Thymus (tissue), 14 donors: ENCODE measurements at places on chromosomes 1 and 21. TPM values are rescaled to one million over a fixed set of nuclear protein-coding genes. Genes with fewer than 3 reads are reported as not detected.

FOXD3 gene
- 0.05 TPM for total RNA-seq

GBP7 gene
- 0.05 TPM for total RNA-seq

TRAPPC10 gene
- 22.4 TPM for total RNA-seq

NTMT2 gene
- not detected for total RNA-seq

KISS1 gene
- 0.90 TPM for total RNA-seq

LCE3D gene
- total RNA-seq, result not detected

FMO5 gene
- 0.76 TPM for total RNA-seq

ANKRD65 gene
- total RNA-seq, result 7.9 TPM

RABIF gene
- 7.7 TPM for total RNA-seq

MAP10 gene
- 8.6 TPM for total RNA-seq

DMBX1 gene
- 0.05 TPM for total RNA-seq

SHISA4 gene
- total RNA-seq, result 0.57 TPM

C1orf94 gene
- not detected for total RNA-seq

GJA9 gene
- total RNA-seq, result 0.05 TPM

ERICH3 gene
- total RNA-seq, result 5.2 TPM

- DNase-seq, result no peak
These were observed 54.7 kb upstream of the ZRANB2 start for GRCh38 chr1:71135571-71135970.

DNA sequence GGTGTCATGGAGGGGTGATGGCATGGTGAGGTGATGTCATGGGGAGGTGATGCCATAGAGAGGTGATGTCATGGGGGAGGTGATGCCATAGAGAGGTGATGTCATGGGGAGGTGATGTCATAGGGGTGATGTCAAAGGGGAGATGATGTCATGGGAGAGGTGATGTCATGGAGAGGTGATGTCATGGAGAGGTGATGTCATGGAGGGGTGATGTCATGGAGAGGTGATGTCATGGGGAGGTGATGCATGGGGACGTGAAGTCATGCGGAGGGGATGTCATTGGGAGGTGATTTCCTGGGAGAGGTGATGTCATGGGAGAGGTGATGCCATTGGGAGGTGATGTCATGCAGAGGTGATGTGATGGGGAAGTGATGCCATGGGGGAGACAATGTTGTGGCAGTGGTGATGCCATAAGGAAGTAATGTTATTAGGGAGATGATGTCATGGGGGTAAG is 92.1 kb upstream of the C1orf174 start:
- no peak for DNase-seq

- no peak for DNase-seq
These were observed 715.5 kb downstream of the NCAM2 start for GRCh38 chr21:21713651-21714180.

GRCh38 chr1:198607714-198608113 is 31.1 kb upstream of the PTPRC start:
- no peak for DNase-seq

GRCh38 chr1:53783056-53783455 is 44.1 kb upstream of the GLIS1 start:
- no peak for DNase-seq

DNA sequence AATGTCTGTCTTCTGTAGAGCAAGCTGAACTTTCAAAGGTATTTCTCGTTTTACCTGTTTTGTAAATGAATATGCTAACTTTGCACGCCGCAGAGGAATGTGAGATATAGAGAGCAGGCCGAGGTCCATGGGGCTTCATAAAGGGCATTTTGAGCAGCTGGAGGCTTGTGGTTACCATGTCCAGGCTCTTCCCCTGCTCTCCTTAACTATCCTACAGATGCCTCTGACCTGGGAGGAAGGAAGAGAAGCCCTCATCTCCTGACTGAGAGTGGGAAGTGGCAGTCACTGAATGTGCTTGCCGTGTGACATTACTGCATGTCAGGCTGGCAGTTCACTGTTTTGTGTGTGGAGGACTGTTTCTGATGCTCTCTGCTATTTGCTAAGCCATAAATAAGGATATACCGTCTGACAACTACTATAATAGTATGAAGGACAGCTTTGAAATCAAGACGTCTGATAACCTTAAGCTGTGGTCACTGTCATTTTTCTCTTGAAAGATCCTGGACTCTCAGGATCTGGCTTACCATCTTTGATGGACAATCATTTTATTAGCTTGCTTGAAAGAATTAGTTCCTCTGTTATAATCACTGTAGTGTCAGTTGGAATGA is 92.2 kb downstream of the DYRK1A start:
- DNase-seq, result no peak

DNA sequence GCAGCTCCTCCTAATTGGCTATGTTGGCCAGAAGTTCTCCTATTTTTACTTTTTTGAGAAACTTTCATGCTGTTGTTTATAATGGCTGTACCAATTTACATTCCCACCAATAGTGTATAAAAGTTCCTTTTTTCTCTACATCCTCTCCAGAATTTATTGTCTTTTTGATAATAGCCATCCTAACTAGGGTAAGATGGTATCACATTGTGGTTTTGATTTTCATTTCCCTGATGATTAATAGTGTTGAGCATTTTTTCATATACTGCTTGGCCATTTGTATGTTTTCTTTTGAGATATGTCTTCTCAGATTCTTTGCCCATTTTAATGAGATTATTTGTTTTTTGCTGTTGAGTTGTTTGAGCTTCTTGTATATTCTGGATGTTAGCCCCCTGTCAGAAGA is 46.8 kb downstream of the NTMT2 start:
- no peak for DNase-seq

- no peak for DNase-seq
These were observed 14.3 kb downstream of the SAMSN1 start for GRCh38 chr21:14531757-14532316.

GRCh38 chr1:154808909-154809262 is 61.2 kb downstream of the KCNN3 start:
- DNase-seq, result no peak

DNA sequence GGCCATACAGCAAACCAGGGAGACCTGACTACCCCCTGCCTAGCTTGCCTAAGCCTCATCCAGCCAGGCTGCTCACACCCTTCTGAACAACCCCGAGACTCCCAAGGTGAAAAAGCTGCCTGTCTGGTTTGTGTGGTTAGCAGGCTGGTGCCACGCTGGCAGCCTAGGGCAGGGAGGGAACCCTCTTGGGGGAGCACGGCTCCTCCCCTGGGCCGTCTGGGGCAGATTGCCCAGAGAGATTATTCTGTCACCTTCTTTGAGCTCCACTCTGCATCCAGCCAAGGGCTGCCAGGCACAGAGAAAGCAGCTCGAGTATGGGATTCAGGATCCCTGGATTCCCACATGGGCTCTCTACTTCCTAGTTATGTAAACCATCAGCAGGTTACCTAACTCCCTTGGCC is 27.5 kb upstream of the TCEA3 start:
- peak; percentile 8 for DNase-seq

DNA sequence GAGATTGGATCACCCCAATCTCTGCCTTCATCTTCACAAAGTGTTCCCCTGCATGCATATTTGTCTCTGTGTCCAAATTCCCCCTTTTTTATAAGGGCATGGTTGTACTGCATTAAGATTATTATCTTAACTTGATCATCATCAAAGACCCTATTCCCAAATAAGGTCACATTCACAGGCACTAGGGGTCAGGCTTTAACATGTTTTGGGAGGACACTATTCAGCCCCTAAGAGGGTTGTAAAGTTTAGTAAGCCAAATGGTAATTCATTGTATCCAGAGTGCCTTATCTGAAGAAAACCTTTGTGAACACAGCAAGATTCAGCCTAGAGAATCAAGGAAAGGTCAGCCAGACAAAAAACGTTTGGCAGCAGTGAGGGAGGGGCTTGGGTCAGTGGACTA is 317.6 kb upstream of the PLD5 start:
- DNase-seq, result no peak

- no peak for DNase-seq
These were observed 20.7 kb downstream of the MCM3AP start for GRCh38 chr21:46264690-46265144.

- DNase-seq, result no peak
These were observed 632 bp downstream of the TMEM79 start for GRCh38 chr1:156284757-156285156.

- DNase-seq, result no peak
These were observed 35.4 kb upstream of the TRAPPC10 start for GRCh38 chr21:43976661-43977060.

- DNase-seq, result no peak
These were observed 43.8 kb upstream of the MYBPHL start for GRCh38 chr1:109350655-109351054.

DNA sequence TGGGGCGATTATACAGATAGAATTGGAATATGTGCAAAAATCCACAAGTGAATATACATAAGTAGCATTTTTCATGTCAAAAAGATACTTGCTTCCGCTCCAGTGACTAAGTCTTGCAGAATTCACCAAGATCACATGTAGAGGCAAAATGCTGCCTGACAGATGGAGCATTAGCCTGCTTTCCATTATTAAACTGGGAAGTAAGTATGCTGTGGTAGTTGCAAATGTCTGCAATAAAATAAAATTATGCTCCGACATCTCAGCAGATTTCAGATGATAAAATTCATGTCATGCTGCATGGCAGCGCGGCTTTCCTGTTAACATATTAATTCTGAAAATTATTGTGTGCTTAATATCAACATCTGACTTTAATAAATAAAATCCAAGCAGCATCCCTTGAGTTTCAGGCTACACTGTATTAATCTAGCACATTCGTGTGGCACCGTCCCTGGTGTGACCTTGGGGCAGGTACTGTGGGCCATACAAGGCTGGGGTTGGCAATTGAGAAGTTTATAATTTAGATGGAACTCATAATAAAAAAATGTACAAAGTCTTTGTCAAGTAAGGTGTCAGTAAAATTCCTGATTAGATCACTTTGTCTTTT is 366.4 kb upstream of the ZP4 start:
- DNase-seq, result no peak

DNA sequence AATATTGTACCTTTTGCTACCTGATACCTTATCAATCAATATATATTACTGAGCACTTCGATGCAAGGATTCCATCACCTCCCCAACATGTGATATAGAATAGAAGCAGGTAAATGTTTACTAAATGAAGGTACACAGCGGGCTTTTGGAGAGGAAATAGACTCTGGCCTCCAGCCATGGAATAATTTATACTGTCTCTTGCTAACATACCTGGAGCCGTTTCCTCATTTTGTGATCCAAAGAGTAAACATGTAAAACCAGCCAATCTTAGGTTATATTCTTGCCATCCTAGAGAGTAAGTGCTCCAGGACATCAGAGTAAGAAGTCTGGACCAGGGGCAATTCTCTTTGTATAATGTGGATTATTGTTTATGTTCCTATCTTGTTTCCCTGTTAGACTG is 39.4 kb downstream of the NDUFS5 start:
- no peak for DNase-seq

- DNase-seq, result peak; percentile 71
These were observed 5.7 kb downstream of the GJB3 start for GRCh38 chr1:34786521-34787325.

DNA sequence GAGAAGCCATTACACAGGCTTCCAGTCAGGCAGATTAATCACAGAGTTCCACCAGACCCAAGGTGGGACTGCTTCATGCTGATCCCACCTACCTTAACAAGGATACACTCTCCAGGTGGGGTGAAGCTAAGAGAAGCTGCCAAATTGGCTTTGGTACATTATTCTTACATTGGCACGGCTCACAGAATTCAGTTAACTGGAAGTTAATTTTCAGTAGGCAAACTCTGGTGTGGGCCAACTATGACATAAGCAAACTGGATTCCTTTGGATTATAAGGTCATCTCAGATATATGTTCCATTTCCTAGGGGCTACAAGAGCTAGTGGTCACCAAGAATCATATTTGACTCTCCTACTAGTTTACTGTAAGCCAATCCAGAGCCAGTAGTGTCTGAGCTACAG is 448.8 kb upstream of the BEND5 start:
- DNase-seq, result no peak

- DNase-seq, result no peak
These were observed 6.6 kb downstream of the ZBTB18 start for GRCh38 chr1:244057474-244058385.

- no peak for DNase-seq
These were observed 26.0 kb downstream of the ADGRL4 start for GRCh38 chr1:78980511-78980910.

DNA sequence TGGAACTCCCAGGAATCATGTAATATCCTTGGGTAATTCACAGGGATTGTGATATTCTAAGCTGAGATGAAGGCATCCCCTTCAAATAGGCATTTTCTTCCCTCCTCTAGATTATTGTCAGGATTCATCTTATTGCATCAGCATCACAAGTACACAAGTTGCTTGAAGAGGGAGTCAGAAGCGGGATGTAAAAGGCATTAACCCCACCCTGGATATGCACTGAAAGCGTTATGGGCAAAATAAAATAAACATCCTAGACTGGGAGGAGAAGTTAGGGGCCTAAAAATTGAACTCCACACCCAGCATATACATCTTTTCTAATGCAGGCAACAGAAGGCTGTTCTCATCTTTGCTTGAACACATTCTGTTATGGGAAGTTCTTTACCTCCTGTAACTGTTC is 381.2 kb downstream of the SETD4 start:
- no peak for DNase-seq

- DNase-seq, result no peak
These were observed 115.1 kb upstream of the TMEM51 start for GRCh38 chr1:15038232-15039016.

GRCh38 chr1:176983731-176984130 is 180.8 kb downstream of the ASTN1 start:
- DNase-seq, result no peak

GRCh38 chr1:120178799-120179756 is 2.8 kb upstream of the SEC22B start:
- DNase-seq, result no peak

- no peak for DNase-seq
These were observed 43.9 kb upstream of the LYST start for GRCh38 chr1:235910357-235911299.

GRCh38 chr1:64920941-64921589 is 45.3 kb downstream of the JAK1 start:
- no peak for DNase-seq

DNA sequence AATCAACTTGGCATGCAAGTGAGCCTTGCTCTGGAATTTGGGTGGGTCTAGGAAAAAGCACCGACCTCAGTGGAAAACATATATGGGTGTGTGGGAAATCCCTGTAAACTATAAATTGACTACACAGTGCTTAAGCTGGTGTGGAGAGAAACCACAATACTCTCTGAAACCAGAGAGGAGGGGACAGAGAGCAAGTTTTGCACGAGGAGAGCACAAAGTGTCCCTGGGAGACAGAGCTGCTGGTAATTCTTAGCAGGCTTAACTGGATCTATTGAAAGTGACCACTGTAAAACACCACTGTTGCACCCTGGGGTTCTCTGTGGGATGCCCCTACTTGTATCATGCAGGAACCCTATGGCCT is 12.8 kb downstream of the KCNJ15 start:
- no peak for DNase-seq

DNA sequence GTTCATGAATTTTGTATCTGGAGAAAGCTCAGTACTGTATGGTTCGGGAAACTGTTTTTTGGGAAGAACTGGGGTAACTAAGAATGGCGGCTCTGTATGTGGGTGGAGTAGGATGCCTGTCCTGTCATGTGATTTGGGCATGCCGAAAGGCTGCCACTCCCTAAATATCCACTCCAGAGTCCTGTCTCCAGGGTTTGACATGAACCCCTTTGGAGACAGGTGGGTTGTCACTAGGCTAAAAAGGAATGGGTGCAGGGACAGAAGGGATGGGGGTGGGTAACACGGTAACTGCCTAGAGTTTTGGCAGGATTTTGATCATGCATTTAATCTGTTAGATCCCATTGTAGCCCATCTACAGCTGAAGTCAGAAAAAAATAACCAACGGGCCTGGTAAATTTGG is 150.1 kb downstream of the KCNJ6 start:
- no peak for DNase-seq

GRCh38 chr1:119298687-119299303 is 69.8 kb upstream of the HAO2 start:
- no peak for DNase-seq
